ENCODE measurements at places on chromosomes 12 and 14.

DNA sequence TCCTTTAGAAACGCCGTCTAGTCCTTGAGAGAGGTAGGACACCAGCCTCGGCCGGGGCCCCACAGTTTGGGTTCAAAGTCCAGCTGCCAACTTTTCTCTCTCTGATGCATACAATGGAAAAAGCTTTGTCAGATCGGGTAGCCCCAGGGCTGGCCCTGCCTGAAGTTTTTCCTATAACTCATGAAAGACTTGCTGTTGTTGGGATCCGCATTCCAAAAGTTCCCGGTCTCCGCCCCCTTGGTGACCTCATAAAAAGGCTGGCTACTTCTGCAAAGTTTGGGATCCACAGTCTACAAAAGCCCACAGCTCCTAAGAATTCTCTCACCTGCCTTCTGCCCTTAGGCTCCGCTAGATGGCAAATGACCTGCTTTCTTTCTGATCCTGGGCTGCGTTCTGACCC is 35.3 kb upstream of the CLEC6A start:
- no peak for DNase-seq

- DNase-seq = no peak
These were observed 270.7 kb upstream of the GARIN2 start for GRCh38 chr14:66918527-66918926.

DNA sequence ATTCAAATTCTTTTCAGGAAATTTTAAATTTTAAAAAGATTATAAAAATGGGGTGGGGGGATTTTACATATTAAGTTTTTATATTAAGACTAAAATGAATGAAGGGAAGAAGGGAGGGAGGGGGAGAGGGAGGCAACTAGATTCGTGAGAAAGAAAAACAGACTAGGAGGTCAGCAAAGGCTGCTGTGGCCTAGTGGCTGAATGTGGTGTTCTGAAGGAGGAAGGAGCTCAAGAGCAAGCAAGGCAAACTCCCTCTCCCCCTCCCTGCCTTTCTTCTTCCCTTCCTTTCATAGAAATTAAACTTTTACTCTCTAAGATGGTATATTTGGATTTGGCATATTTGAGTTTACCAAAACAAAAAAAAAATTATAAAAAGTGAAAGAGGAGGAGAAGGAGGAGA is 18.1 kb downstream of the DYRK2 start:
- no peak for DNase-seq

- no peak for DNase-seq
These were observed 3.1 kb downstream of the LACRT start for GRCh38 chr12:54631551-54631950.

DNA sequence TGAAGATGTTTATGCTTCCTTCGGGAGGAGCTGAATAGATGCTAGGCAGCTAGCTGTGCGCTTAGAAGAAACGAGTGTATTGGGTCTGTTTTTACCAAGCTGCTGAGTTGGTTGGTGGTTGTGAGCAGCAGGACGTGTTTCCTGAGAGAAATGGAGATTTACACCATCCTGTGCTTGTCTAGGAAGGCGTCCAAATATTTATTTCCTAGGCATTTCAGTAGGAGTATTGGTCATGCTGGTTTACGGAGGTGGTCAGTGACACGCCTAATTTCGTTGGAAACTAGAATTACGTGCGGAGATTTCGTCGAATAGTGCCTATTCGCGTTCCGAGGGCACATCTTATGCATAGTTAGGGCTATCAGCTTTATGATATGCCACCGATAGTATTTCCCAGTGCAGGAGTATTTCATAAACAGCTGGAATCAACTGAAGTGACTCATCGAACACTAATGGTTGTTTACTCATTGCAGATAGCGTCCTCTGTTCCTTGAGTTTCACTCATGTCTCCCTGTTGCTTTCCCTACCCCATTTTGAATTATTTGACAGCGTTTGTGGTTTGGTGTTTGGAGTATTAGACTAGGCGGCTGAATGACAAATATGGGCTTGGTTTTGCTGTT is 780 bp downstream of the TBC1D15 start:
- DNase-seq = no peak

GRCh38 chr12:45425426-45425825 is 209.5 kb downstream of the ANO6 start:
- DNase-seq = no peak

DNA sequence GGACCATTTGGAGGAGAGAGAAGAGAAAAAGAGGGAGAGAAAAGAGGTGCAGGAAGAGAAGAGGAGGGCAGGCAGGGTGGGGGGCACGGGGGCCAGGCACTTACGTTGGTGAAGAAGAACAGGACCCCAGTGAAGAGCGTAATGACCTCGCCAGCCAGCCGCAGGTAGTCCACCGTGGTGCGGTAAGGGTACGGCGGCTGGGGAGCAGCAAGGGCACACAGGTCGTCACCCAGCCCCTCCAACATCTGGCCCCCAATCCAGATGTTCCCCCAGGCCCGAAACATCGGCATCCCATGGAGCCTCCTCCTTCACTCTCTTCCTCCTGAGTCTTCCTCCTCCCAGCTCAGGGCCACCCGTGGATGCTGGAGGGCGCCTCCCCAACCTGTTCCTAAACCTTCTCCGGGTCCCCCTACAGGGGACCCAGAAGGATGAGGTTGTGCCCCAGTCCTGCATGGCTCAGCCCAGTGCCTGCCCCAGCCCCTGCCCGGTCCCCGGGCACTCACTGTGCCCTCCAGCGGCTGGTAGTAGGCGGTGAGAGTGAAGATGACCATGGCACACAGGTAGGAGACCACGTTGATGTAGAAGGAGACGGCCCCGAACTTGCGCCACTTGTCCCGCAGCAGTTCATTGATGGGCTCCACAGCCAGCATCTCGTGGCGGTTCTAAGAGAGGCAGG is 39.2 kb downstream of the TRPV4 start:
- no peak for DNase-seq

- DNase-seq = no peak
These were observed 19.8 kb upstream of the TUBA1A start for GRCh38 chr12:49208676-49209075.

GRCh38 chr12:41521872-41522379 is 333.8 kb downstream of the PDZRN4 start:
- DNase-seq = no peak

- no peak for DNase-seq
These were observed 951.4 kb downstream of the VRK1 start for GRCh38 chr14:97748616-97749015.

- DNase-seq = no peak
These were observed 14.9 kb upstream of the IRF2BPL start for GRCh38 chr14:77043177-77043983.

- no peak for DNase-seq
These were observed 211.7 kb downstream of the DPF3 start for GRCh38 chr14:72682188-72682587.

GRCh38 chr12:72740064-72740463 is 467.9 kb downstream of the TRHDE start:
- no peak for DNase-seq

GRCh38 chr12:64273527-64274403 is 51.7 kb upstream of the KICS2 start:
- DNase-seq = no peak

DNA sequence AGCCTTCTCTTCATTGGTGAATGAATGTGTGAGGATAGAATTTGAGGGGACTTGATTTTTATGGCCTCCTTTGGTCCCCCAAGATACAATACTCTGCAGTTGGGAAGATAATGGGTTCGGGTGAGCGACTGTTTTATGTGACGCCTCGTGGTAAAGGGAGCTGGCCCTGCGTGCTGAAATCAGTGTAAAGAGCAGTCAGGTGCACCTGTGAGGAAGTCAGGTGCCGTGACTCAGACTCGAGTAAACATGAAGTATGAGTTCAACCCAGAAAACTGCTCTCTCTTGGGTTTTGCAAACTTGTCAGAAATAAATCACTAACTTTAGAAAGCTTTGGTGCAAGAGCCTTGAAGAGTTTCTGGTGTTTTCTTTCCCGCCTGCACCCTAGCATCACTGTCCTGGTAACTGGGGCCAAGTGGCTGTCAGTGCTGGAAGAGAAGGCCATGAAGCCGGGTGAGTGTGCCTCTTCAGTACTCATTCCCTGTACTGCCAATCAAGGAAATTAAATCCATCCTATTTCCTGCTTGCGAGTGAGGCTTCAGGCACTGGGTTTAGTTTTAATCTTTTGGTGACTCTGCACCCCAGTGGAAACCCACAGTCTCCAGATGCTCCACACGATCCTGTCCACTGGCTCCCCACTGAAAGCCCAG is 59.2 kb downstream of the AACS start:
- no peak for DNase-seq

DNA sequence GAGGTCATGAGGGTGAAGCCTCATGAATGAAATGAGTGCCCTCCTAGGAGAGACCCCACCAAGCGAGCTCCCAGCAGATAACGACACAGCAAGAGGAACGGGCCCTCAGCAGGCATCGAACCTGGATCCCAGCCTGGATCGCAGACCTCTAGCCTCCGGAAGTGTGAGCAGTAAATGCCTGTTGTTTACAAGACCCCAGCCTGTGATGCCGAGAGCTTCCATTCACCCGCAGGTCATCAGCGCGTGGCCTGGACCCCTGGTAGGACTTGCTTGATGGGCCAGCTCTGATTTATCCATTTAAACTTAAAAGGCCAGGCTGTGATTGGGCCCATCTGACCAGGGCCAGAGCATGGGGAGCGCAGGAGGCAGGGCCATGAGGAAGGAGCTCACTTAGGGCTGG is 7.0 kb downstream of the TMEM179 start:
- no peak for DNase-seq

- no peak for DNase-seq
These were observed 37.2 kb downstream of the RDH12 start for GRCh38 chr14:67738740-67739504.

GRCh38 chr14:34355584-34356263 is 106.3 kb downstream of the SPTSSA start:
- DNase-seq = no peak

- DNase-seq = no peak
These were observed 39.0 kb downstream of the ACTN1 start for GRCh38 chr14:68939893-68940613.

GRCh38 chr14:102683399-102684297 is 91.2 kb downstream of the RCOR1 start:
- no peak for DNase-seq

DNA sequence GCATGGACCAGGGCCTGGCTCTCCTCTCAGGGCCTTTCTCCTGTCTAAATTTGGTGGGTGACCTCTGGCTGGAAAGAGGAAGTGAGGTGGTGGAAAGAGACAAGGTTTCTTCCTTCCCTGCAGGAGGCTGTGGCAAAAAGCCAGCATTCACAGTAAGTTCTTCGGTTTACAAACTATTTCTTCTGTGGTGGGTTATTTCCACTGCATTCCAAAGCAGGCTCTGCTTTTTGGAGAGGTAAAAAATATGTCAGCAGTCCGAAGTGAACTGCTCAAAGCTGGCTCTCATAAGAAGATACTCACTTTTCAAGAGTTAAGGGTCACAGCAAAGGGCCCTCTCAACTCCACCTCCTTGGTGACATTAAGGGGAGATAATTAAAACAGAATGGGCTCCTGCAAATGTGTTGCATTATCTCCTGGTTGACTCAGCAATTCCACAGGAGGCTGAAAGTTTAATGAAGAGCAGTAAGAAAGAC is 48.9 kb upstream of the POC1B start:
- no peak for DNase-seq

DNA sequence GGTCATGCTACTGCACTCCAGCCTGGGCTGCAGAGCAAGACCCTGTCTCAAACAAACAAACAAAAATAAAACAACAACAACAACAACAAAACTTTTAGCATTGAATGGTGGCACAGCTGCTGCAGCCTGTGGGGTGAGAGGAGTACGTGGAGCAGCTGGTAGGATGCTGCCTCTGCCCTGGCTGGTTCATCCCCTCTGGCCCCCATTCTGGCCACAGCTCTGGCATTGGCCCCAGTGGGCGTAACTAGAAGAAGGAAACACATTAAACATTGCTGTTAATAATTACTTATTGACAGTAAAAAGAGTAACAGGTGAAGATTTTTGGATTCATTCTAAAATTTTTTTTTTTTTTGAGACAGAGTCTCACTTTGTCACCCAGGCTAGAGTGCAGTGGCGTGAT is 28.8 kb upstream of the C2CD5 start:
- no peak for DNase-seq

DNA sequence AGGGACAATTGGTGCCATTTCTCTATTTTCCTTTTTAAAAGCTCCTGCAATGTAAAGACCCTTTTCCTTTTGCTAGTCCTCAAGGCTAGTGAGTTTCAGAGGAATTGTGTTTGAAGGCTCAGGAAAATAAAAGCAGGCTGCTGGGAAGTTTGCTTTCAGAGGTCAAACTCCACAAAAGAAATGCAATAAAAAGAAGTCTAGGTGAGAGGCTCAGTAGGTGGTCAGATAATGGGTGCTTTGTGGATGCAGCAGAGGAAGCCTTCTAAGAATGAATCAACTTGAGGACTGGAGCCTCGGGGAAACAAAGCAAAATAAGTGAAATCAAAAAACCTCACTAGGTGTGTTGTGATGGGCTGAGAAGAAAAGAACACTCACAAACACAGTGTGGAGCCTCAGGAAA is 10.3 kb downstream of the CCDC175 start:
- DNase-seq = no peak

GRCh38 chr12:98453070-98453469 is 62.3 kb upstream of the TMPO start:
- DNase-seq = no peak

DNA sequence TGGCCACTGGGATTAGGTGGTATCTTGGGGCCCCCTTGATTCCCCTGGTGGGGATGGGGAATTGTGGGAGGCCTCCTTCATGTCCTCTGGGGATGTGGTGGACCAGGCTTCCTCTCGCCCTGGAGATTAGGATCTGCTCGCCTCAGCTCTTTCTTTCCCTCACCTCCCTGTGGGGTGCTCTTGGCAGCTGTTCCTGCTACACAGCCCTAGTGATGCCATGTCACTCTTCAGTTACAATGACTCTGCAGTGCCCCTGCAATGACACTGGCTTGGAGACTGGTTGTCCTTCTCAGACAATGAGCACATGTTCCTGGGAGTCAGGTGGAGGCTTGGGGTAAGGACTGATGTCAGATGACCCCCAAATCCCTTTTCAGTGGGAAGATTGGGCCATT is 83.9 kb downstream of the ADCK1 start:
- DNase-seq = no peak

DNA sequence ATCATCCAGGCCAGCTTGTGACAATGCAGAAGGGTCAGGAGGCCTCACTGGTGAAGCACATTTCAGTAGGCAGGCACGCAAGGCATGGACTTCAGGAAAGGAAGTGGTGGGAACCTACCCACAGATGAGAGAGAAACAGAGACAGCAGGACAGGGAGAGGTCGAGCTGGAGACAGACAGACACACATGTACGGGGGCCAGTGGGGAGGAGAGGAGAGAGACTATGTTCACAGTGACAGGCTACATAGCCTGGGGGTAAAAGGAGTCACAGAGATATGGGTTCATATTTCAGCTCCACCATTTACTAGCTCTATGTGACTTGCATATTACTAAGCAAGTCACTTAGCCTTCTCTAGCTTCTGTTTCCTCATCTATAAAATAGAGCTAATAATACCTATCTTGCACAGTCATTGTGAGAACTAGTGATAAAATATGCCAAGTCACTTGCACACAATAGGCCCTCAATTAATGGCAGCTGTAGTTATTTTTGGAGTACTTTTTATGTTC is 91.1 kb upstream of the FUT8 start:
- DNase-seq = no peak

- DNase-seq = no peak
These were observed 92.9 kb upstream of the MAX start for GRCh38 chr14:65195042-65195719.
